Stimulated activated CD8-positive, alpha-beta memory T cell treated with anti-CD3 and anti-CD28 coated beads, Interleukin-4, amount 100 ng/mL, for 1 hour (primary cell): ENCODE measurements at places on chromosomes 6 and 20.

DNA sequence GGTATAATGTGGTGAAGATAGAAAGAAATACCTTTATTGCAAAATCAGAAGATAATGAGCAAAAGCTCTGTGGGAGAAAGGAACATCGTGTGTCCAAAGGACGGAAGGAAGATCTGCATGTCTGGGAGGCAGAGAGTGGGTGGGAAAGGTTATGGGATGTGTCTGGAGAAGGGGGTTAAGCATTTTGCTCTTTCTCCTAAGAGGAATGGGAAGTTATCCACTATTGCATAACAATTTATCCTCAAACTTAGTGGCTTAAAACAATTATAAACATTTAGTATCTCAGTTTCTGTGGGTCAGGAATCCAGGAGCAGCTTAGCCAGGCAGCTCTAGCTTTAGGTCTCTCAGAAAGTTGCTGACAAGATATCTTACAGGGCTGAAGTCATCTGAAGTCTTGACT, 229.1 kb upstream of the CITED2 start:
- DNase-seq: no peak

GRCh38 chr6:121522265-121522664, 86.8 kb downstream of the GJA1 start:
- no peak for DNase-seq

DNA sequence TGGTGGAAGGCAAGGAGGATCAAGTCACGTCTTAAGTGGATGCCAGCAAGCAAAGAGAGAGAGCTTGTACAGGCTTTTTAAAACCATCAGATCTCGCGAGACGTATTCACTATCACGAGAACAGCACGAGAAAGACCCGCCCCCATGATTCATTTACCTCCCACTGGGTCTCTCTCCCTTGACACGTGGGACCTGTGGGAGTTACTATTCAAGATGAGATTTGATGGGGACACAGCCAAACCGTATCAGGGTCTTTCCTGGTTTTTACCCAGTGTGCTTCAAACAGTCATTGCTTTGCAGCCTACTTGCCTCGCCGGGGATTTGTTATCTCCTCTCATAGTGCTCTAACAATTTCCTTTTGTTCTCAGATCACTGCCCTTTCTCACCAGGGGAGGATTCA, 108.2 kb downstream of the UST start:
- DNase-seq: no peak

DNA sequence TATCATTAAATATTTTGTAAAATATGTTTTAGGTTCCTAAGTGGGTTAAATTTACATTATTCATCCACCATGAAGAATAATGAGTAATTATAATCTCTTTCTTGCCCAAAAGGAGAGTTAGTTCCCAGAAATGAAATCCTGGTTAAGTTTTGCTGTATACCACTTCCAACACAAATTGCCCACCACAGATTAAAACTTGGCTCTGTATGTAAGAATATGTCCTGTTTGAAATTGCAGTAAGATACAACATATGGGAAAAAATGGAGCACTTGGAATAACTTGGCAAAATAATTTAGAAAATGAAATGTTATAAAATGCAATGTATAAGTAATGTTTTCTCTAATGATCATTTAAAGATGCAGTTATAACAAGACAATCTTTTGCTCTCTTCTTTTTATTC, 64.3 kb upstream of the GJE1 start:
- no peak for DNase-seq

- DNase-seq: no peak
Observed at GRCh38 chr6:117600008-117600743, 2.1 kb downstream of the GOPC start.
